ENCODE measurements at places on chromosomes 16 and 17.

DNA sequence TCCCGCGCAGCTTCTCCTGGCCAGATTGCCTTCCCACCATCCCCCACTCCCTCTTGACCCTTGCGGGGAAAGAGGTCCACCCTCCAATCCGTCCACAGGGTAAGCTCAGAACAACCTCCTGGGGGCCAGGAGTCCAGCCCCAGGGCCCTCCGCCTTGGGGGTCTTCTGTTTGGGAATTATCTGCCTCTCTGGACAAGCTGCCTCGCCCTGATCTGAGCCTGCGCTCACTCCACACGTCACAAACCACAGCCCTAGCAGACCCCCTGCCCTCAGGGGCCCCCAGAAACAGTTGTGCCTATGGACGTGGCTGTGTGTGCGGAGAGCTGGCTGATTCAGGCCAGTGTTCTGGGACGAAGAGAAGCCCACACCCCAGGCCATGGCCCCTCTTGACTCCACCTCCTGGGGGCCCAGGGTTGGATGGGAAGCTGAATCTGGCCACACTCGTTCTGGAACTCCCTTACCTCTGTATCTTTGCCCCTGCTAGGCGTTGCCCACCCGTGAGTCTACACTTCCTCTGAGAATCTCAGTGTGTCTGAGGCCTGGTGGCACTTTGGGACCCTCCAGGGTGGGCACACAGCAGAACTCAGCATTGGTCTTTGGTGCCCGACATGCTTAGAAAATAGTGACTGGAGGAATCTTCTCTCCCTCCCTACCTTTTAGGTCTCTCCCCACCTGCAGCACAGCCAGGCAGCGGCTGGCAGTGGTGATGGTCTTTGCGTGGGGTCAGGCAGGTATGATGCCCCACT, 119.9 kb upstream of the SMURF2 start:
- no peak for DNase-seq

DNA sequence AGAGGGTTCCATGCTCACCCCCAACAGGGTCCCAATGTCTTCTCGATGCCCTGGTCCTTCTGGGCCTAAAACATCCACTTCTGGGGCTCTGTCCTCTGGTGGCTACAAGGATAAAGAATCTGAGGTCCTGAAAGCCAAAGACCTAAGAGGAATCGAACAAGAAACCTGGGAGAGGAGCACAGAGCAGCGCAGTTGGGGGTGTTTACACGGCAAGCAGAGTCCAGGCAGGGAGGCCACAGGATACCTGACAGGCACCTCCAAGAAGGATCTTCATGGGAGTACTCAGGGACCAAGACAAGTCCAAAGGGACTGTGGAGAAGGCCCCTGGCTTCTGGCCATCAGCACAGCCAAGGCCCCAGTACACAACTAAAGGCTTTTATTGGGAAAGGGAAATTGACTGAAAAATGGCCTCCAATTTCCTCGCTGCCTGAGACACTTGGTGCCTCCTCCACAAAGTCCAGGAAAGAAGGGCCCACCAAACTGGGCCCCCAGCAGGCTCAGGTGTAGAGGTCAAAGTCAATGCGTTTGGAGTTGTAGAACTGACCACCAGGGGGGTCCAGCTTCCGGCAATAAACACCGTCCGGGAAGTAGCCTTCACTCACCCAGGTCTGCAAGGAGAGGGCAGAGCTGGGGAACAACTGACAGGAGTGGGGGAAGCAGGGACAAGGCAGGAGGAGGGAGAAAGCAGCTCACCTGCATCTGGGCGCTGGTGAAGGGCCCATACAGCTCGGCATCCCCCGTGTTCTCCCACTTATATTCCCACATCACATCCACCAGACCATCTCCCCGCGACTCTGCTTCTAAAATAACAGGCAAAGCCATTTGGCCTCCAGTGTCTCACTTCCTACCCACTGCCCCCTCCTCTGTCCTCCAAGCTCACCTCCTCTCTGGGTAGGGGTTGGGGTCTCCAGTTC, 2.4 kb downstream of the CD2BP2 start:
- no peak for DNase-seq

GRCh38 chr16:89210165-89210903, 7.2 kb upstream of the ZNF778 start:
- no peak for DNase-seq

- DNase-seq = no peak
Observed at GRCh38 chr17:43641416-43641815, 20.3 kb downstream of the MEOX1 start.

DNA sequence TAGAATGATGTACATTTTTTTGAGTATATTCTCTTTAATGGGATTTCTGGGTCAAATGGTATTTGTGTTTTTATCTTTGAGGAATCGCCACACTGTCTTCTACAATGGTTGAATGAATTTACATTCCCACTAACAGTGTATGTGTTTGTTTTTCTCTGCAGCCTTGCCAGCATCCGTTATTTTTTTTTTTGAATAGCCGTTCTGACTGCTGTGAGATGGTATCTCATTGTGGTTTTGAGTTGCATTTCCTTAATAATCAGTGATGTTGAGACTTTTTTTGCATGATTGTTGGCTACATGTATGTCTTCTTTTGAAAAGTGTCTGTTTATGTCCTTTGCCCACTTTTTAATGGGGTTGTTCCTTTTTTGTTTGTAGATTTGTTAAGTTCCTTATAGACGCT, 172.7 kb upstream of the CDH8 start:
- no peak for DNase-seq

DNA sequence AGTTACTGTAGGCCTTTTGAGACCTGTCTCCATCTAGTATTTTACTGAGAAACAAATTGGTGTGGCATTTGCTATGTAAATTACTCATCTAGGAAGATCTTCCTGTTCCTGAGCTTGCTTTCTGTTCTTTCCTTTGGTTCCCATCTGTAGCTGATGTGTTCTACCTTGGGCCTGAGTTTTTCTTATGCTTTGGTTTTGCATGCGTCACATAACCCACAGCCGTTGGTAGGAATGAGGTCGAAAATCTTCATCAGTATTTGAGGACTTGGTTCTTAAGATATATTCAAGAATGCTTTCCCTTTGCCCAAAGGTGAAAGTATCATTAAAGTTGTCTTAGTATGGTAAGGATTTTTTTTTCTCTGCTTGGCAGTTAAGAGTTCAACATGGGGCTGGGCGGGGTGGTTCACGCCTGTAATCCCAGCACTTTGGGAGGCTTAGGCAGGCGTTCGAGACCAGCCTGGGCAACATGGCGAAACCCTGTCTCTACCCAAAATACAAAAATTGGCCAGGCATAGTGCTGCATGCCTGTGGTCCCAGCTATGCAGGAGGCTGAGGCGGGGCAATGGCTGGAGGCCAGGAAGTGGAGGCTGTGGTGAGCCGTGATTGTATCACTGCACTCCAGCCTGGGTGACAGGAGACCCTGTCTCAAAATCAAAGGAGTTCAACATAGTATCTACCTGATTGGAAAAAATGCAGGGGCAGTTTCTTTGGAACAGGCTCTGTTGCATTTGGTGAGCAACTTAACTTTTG, 28.8 kb downstream of the IST1 start:
- peak; percentile 72 for DNase-seq

DNA sequence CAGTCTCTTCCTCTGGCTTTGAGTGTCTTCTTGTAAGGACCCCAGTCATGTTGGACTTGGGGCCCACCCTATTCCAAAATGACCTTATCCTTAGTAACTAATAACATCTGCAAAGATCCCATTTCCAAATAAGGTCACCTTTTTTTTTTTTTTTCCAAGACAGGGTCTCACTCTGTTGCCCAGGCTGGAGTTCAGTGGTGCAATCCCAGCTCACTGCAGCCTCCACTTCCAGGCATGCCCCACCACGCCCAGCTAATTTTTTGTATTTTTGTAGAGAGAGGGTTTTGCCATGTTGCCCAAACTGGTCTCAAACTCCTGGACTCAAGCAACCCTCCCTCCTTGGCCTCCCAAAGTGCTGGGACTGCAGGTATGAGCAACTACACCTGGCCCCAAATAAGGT, 118.8 kb upstream of the GSE1 start:
- DNase-seq = no peak

DNA sequence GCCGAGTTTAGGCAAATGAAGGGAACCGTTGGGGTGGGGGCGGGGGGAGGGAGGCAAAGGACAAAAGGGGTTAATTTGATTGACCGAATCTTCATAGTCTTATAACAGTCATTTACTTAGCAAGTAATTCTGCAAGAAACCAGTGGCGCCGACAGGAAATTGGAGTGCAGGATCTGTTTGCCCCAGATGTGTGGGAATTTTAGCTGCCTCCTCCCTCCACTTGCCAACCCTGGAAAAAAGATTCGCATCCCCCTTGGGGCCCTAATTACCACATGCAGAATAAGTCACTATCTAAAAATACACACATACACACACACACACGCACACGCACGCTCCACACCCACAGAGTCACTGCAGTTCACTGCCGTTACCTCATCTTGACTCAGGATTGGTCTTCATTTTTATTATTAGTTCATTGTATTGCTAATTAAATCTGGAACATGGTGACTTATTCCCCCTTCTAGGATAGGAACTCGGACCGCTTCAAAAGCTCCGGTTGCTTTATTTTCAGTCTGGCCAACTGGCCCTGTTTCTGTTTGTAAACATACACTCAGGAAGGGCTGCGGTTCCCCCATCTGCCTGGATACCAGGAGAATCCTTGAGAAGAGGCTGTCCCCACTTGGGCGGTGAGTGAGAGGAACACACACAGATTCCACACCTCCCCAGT, 241.6 kb upstream of the SALL1 start:
- peak; percentile 6 for DNase-seq

DNA sequence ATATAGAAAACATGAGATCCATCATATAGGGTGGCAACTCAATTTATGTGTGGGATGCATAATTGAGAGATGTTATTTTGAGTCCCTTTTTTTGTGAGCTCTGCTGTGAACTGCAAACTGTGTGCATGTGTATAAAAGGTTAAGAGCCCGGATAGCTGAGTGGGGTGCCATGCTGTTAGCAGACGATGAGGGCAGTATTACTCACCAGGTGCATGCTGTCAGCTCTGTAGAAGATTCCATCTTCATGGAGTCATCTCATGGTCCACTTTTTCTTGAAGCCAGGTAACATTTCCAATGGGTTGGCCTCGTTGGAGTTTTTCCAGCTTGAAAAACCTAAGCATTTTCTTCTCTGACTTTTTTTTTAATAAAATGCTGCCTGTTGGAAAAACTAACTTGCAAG, 43.0 kb upstream of the RHBDL3 start:
- DNase-seq = no peak

DNA sequence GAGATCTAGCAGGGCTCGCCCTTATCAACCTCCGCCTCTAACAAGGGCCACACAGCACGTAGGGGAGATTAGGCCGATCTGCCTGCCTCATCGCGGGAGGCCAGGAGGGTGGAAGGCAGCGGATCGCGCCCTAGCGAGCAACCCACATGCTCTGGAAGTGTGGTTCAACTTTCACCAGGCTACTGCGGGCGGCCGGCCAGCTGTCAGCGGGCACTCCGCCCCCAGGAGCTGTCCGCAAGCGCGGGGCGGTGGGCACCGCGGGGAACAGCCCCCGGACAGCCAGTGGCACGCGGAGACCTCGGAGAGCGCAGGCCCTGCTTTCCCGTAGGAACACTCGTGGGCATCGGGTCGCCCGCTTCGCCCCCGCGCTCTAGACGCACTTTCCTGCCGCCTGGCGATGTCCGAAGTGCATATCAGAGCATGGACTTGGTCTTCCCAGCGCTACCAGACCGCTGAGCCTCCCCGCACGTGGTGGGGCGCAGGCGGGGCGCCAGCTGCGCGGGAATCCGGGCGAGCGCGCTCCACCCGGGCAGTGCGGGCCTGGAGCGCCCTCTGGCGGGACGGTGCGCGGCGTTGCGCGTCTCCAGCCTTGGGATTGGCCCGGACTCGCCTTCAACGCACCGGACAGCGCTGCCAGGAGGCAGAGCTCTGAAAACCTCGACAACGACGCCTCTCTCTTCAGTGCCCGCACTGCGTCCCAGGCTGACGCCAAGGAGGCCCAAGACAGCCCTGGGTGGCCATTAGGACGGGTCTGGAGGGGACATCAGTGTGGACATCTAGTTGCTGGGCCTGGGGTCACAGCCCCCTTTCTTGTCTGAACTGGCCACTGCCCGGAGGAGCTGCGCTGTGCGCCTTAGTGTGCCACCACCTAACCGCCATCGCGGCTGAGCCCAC, 3.6 kb upstream of the ZNHIT3 start:
- DNase-seq = peak; percentile 83

GRCh38 chr16:49503256-49504022, 129.8 kb downstream of the C16orf78 start:
- DNase-seq = no peak

- peak; percentile 67 for DNase-seq
Observed at GRCh38 chr17:50866950-50867362, 802 bp upstream of the TOB1 start.

DNA sequence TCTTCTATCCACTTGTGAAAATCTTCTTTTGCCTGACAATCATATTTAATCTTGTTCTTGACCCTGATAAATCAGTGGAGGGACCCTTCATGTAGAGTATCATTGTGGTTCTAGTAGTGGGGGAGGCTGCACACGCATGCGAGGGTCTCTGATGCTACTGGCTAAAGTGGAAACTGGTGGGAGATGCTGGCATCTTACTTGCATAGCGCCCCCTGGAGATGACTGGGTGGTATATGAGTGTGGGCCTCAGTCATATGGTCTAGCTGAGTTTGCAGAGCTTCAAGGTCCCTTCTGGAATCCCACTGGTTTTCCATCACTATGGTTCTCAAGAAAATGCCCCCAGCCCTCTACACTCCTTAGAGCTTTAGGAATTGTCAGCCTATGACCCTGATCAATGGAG, 236.4 kb upstream of the AXIN2 start:
- DNase-seq = no peak

DNA sequence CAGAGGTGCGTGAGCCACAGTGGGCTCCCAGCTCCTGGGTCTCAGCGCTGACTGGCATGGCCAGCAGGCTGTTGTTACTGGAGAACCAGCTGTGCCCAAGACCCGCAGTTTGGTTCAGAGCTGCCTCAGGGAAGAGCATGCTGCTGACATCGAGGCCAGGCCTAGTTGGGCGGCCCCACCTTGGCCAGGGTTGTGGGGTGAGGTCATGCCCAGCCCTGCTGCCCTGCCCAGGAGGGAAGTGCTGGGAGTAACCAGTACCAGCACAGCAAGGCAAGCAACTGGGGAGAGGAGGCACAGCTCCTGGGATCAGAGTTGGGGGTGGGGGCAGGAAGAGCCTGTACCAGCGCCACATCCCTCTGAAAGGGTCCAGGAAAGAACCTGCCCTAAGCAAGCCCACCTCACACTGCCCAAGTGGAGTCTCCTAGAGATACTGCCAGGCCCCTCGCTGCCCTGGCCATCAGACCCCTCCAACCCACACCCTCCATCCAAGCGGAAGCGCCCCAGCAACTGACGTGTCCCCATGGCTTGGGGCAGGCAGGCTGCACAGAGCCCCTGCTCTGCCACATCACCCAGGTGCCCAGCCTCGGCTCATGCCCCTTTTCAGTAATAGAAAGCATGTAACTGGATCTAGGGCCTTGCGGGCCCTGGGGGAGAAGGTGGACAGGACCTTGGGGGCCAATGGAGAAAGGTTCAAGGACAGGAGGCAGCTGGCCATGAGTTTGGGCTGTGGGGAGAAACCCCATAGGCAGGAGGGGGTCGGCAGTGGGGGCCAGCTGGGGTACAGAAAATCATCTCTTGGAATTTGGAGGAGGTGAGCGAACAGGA, 990 bp downstream of the DOK4 start:
- peak; percentile 62 for DNase-seq

Data from MG63 (cell line).